ENCODE measurements at places on chromosomes 5 and 9.

DNA sequence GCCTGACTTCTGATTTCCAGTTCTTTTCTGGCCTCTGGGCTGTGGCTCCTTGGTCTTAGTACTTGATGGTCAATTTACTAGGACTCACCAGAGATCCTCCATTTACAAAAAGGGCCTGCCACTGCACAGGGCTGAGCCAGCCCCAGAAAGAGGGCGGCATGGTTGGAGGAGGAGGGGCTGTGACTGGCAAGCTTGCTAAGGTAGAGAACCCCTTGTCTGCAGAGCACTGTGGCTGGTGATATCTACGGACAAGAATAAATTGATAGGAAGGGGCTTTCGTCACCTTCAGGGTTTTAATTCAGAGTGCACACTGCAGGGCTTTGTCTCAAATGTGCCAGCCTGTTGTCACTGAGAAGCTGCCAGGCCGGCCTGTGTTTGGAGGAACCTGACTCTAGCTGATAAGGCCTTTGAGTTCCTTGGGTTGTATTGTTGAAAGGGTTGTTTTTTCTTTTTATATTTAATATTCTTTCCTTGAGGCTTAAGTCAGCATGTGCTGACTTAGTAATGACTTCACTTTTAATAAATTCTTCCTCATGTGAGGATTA is 15.1 kb downstream of the SLC22A5 start:
- no peak overlapping the region for H3K4me3 ChIP-seq
- H3K36me3 ChIP-seq: no peaks in the 10 kb centered on the region
- H3K27ac ChIP-seq: no peak overlapping the region
- H3K27me3 ChIP-seq: no peaks in the 10 kb centered on the region

DNA sequence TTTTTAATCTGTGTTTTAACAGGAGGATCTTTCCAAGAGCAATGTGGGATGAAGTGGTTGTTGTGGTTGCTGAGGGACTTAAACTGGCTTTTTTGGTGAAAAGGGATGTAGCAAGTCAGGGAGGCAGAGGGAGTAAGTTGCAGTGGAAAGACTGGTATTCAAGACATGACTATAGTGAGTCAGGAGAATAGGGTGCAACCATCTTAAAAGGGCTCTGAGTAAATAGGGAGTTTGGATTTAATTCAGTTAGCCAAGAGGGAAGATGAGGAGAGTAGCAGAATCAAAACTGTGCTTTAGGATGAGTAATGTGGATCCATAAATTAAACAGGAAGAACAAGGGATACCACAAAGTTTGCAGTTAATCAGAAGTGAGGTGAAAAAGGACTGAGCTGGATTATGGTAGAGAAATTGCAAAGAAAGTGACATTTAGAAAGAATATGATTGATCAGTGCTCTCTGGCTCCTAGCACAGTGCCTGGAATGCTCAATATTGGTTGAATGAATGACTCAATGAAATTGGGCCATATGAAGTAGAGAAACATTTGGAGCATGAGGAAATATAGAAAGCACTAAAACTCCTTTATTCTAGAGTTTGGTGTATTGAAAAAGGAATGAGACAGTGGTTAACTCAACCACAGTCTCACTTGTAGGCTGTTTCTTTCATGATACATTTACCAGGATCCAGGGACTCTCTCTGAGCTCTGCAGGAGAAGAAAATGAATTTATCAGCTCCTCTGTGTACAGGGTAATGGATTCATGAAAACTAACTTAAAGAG is 5.1 kb downstream of the POLR3G start:
- DNase-seq: no peak
- H3K4me3 ChIP-seq: no peak overlapping the region
- H3K36me3 ChIP-seq: peaks cover 5% of the 10 kb centered on the region

DNA sequence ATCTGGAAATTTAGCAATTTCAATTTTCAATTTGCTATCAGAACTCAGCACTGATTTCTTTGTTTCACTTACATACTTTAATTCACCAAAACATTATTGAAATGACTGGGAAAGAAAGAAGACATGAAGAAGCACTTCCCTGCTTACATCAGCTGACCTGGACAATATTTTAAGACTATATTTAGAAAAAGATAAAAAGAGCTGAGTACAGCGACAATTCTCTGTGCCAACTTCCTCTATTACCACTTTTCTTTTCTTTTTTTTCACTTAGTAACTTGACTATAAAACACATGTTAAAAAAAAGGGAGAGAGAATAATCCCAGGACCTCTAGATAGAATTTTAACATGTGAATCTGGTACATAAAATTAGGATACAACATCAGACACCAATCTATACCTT is 35.6 kb downstream of the MEF2C start:
- H3K27me3 ChIP-seq: peaks cover 20% of the 10 kb centered on the region
- H3K4me1 ChIP-seq: peaks cover 7% of the 10 kb centered on the region
- DNase-seq: no peak
- H3K4me3 ChIP-seq: no peak overlapping the region

- peaks cover 55% of the 10 kb centered on the region for H3K36me3 ChIP-seq
- no peak for DNase-seq
- H3K27ac ChIP-seq: no peak overlapping the region
- H3K4me3 ChIP-seq: no peak overlapping the region
Measured at GRCh38 chr9:122302237-122303093, 37.8 kb downstream of the MRRF start.

- peaks cover 73% of the 10 kb centered on the region for H3K36me3 ChIP-seq
- DNase-seq: no peak
- H3K27me3 ChIP-seq: no peaks in the 10 kb centered on the region
- no peak overlapping the region for H3K27ac ChIP-seq
- peaks cover 18% of the 10 kb centered on the region for H3K4me1 ChIP-seq
- no peak overlapping the region for H3K4me3 ChIP-seq
Measured at GRCh38 chr5:32384621-32385020, 59.9 kb downstream of the ZFR start.

GRCh38 chr5:166788050-166788449 is 1503.4 kb upstream of the WWC1 start:
- no peak for DNase-seq
- H3K4me3 ChIP-seq: no peak overlapping the region
- H3K4me1 ChIP-seq: no peaks in the 10 kb centered on the region
- no peak overlapping the region for H3K27ac ChIP-seq
- H3K27me3 ChIP-seq: no peaks in the 10 kb centered on the region

DNA sequence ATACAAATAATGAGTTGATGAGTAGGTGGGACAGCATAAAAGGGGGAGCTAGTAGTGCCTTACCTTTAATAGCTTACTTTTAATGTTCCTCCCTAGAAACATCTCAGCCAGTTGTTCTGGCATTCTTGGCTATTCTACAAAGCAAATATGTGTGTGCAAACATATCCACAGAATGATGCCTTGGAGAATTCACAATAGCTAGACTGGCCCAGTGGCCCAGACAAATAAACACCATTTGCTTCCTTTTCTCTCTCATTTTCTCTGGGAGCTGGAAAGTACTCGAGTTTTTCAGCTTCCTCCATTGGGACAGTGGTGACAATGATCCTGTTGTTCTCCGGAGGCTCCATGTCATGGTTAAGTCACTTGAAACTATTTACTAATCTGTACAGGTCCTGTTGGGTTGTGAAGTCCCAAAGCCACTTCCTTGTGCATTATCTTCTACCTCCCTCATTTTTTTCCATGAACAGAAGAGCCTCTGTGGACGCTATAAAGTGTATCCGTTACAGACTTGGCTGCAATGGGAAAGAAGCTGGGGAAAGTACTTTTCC is 122.9 kb downstream of the DMAC1 start:
- no peaks in the 10 kb centered on the region for H3K4me1 ChIP-seq
- no peak overlapping the region for H3K4me3 ChIP-seq
- DNase-seq: no peak
- peaks cover 1% of the 10 kb centered on the region for H3K27me3 ChIP-seq

GRCh38 chr5:142491270-142491669 is 166.4 kb upstream of the SPRY4 start:
- no peak overlapping the region for H3K4me3 ChIP-seq
- H3K27me3 ChIP-seq: peaks cover 3% of the 10 kb centered on the region
- no peaks in the 10 kb centered on the region for H3K36me3 ChIP-seq
- no peak for DNase-seq

- no peak overlapping the region for H3K27ac ChIP-seq
- no peak overlapping the region for H3K4me3 ChIP-seq
- no peaks in the 10 kb centered on the region for H3K27me3 ChIP-seq
- H3K36me3 ChIP-seq: no peaks in the 10 kb centered on the region
Measured at GRCh38 chr9:130768265-130768664, 66.8 kb upstream of the ABL1 start.

DNA sequence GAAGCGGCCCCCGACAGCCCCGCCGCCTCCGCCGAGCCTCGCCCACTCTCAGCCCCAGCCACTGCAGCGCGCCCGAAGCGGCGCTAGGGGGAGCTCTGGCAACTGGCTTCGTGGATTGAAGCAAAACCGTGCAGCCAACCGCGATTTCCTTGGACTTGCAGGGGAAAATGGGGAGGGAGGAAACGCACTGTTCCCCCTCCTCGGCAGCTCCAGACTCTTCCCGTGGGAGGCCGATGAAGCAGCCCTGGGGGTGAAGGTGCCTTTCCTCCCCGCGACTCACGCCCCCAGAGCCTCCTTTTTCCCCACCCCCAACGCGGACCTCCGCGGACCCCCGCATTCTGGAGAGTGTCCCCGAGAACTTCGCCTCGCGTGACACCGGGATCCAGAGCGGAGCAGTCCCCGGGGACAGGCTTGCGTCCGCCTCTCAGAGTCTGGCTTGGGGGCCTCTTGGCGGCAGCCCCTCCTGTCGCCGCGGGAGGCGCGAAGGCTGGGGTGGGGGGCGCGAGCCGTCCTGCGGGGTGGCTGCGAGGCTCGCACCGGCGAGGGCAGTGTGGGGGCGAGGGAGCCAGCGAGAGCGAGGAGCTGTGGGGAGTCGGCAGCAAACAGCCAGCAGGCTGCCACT is 3.8 kb downstream of the IER5L start:
- H3K4me3 ChIP-seq: peak overlapping the region; percentile 82
- DNase-seq: peak; percentile 74
- H3K36me3 ChIP-seq: no peaks in the 10 kb centered on the region
- H3K27ac ChIP-seq: peak overlapping the region; percentile 82

GRCh38 chr5:481347-481746 is 38.4 kb downstream of the EXOC3 start:
- H3K4me3 ChIP-seq: no peak overlapping the region
- H3K27ac ChIP-seq: no peak overlapping the region
- no peaks in the 10 kb centered on the region for H3K4me1 ChIP-seq
- H3K27me3 ChIP-seq: peaks cover 1% of the 10 kb centered on the region
- H3K36me3 ChIP-seq: no peaks in the 10 kb centered on the region
- DNase-seq: no peak
